ENCODE measurements at places on chromosomes 4 and X.

DNA sequence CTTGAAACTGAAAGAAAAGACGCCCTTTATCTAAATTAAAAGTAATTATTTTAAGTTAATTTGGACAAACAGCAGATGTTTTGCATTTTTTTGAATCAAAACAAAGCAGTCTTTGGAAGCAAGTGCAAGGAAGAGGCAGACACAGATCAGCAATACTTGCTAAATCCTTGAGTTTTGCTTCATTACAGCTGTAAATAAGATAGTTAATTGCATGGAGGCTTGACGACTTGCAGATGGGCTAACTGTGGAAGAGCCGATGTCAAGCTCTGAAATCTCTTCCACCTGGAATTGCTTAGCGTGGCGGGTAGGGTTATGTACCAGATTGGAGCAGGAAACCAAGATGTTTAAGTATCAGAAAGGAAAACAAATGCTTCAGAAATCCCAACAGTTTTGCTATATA lies 148.8 kb downstream of the POLA1 start:
- no peak for DNase-seq

GRCh38 chr4:173699841-173700475 lies 169.9 kb upstream of the HAND2 start:
- DNase-seq: no peak

DNA sequence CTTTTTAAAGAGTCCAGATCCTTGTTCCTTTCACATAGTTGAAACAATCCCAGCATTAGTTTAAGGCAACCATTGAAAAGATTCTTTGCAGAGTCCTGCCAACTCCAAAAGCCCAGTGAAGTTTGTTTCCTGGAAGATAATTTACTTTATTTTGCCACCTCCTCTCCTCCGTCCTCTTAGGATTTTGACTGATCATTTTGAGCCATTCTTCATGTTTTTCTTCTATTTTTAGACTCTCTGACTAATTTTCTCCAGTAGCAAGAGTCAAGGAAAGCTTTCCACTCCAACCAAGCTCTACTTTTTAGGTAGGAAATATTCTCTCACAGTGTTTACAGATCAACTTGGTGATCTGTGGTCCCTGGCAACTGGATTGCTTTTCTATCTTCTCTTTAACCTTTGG lies 10.3 kb downstream of the NCBP2L start:
- no peak for DNase-seq

DNA sequence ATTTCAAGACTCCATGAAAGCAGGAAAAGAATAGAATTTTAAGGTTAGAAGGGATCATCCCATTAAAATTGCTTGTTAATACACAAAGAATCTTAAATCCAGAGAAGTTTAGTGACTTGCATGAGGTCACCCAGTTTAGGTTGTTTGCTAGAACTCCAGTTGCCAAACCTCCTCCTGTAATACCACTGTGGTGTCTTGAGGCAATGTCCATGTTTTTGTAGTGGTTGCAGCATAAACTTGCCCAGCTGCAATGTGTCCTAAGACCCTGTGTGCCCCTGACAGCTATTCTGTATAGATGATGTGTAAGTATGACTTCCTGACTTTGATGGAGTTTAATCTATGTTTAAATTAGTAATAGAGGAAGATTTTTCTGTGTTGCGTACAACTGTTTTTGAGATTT lies 6.3 kb downstream of the SFRP2 start:
- DNase-seq: no peak

DNA sequence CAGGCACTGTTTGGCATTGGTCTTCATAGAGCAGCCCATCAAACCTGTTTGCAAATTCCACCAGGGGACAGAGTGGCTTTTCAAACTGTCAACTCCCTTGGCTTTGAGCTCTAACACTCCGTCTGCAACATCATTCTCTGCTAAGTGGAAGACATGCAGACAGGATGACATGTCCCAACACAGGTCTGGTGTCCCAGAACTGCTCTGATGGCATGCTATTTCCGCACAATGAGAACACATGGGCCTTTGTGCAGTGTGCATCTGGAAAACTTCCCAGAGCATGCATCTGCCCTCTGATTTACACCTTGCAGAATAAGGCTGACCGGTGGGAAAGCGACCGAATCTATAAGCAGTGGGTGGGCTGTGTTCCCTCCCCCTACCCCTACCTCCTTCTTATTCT lies 212.8 kb upstream of the GYPA start:
- DNase-seq: no peak

GRCh38 chrX:41164449-41164848 lies 79.2 kb downstream of the USP9X start:
- DNase-seq: no peak

- DNase-seq: no peak
Measured at GRCh38 chrX:150303386-150304097, 59.6 kb upstream of the MAMLD1 start.

DNA sequence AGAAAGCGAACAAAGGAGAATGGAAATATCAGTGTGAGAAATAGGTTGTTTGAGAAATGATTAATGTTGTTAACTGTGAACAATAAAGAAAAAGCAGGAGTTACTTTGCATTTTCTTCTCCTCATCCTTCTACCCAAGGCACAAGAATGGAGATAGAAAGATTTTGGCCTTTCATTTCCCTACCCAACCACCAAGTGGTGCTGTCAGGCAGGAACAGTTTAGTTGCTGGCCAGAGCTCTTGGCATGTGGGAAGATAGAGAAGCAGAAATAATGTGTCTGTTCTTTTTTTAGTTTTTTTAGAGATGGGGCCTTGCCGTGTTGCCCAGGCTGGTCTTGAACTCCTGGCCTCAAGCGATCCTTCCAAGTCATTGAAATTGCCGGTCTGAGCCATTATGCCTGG lies 12.8 kb downstream of the HOPX start:
- DNase-seq: no peak

DNA sequence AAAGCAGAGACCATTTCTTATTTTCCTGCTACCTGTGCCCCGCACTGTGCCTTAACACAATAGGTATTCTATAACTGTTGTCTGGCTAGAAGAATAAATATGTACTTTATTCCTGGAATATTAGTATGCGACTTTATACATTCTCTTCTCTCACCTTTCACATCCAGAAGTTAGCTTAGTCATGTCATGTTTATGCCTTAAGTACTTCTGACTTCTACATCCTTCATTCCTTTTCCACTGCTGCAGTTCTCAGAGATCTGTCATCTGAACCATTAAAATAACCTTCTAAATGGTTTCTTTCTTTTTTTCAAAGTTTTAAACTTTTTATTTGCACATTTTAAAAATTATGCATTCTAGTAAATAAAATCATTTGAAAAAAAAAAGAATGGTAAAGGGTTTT lies 34.4 kb downstream of the KIF4A start:
- DNase-seq: no peak

Measured in activated CD4-positive, alpha-beta T cell treated with anti-CD3 and anti-CD28 coated beads for 4 hours (primary cell).